Activated B cell treated with CpG ODN at 0.5 μM for 24 hours (primary cell): ENCODE measurements at places on chromosomes 12 and 14. TPM values are rescaled to one million over a fixed set of nuclear protein-coding genes. Genes with fewer than 3 reads are reported as not detected.

DNA sequence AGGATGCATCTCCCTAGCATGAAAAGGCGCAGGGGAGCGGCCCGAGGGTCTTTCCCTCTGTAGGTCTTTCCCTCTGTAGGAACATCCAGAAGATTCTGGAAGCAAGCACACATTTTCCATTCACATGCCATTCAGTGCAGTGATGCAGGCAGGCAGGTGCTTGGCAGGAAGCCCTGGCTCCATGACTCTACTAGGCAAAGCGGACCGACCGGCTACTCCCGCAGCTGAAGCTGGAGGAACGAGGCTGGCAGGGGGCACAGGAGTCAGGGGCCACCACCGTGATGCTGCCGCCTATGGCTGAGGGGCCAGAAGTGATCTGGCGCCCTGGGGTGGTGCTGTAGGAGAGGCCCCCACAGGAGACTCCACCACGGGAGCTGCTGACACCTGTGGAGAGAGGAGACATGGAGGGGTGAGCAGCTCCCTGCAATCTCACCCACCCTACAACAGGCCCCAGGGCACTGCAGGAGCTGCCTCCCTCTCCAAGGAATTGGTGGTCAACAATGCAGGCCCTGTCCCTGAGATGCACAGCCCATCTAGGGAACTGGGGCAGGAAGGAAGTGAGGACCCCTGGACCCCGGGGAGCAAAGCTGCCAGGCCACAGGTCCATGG, 6.5 kb downstream of the KRT85 start:
- H3K36me3 ChIP-seq: no peaks in the 10 kb centered on the region
- no peak for DNase-seq
- H3K4me3 ChIP-seq: no peak overlapping the region
- peaks cover 25% of the 10 kb centered on the region for H3K4me1 ChIP-seq
- no peak overlapping the region for H3K27ac ChIP-seq

DNA sequence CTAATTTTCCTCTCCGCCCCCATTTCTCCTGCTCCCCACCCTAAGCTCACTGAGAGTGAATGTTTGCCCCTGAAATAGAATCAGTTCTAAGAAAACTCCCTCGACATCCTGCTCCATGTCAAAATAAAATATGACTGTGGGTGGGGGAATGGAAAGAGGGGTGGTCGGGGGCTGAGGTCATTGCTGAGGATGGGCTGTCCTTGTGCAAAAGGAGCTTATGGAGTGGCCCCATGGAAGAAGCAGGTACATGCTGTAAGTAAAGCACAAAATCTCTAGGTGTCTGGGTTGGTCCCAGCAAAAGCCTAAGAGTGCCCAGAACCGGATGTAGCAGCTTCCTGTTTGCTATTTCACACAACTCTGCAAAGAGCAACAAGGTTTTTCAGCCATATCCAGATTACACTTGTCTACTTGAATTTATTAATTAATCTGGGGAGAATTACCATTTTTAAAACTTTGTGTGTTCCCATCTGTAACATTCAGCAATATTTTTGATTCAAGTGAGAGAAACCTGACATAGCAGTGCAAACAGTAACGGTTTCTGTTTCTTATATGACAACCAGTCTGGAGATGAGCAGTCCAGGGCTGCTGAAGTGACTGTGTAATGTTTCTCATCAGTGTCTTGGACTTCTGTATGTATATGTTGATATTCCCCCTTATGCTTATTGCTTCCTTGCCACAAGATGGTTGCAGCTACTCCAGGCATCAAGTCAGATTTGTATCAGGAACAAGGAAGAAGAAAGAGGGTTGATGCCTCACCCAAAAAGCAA, 40.4 kb upstream of the GZMB start:
- DNase-seq: no peak
- peaks cover 74% of the 10 kb centered on the region for H3K4me1 ChIP-seq
- H3K4me3 ChIP-seq: peak overlapping the region; percentile 82
- H3K27me3 ChIP-seq: no peaks in the 10 kb centered on the region
- H3K27ac ChIP-seq: peak overlapping the region; percentile 95

DNA sequence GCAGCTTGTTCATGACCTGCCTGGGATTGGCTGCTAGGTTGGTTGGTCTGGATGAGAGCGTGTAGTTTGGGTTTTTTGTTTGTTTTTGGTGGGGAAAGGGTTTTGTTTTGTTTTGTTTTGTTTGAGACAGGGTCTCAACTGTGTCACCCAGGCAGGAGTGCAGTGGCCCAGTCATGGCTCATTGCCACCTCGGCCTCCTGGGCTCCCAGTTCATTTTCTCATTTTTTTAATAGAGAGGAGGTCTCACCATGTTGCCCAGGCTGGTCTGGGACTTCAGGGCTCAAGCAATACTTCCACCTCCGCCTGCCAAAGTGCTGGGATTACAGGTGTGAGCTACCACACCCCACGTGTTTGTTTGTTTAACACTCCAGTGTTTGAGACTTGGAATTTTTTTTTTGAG, 3.8 kb downstream of the DYNC1H1 start:
- H3K36me3 ChIP-seq: peaks cover 12% of the 10 kb centered on the region
- H3K4me1 ChIP-seq: peaks cover 58% of the 10 kb centered on the region
- no peak overlapping the region for H3K4me3 ChIP-seq
- DNase-seq: no peak
- no peaks in the 10 kb centered on the region for H3K27me3 ChIP-seq

The TAS2R8 gene
- not detected in 2 replicates for total RNA-seq

The TPH2 gene
- total RNA-seq: not detected in 2 replicates

The ASB2 gene
- 2.7 and 3.1 TPM in 2 replicates for total RNA-seq
